Tracheal epithelial cell (primary cell): ENCODE measurements at places on chromosomes 16 and 17. TPM values are rescaled to one million over a fixed set of nuclear protein-coding genes. Genes with fewer than 3 reads are reported as not detected.

The CTRL gene
- 0.24 TPM in 1 of 2 replicates, not detected in the other for total RNA-seq

The TRIM65 gene
- 24.1 and 30.1 TPM in 2 replicates for total RNA-seq

The SPDYE4 gene
- not detected in 2 replicates for total RNA-seq

The GPR139 gene
- not detected in 2 replicates for total RNA-seq

The ZNF764 gene
- total RNA-seq: 3.4 and 3.6 TPM in 2 replicates

The NTN1 gene
- total RNA-seq: 0.21 and 4.6 TPM in 2 replicates

The CAMKK1 gene
- total RNA-seq: 3.2 and 5.1 TPM in 2 replicates

The PLEKHG4 gene
- 16.1 and 21.1 TPM in 2 replicates for total RNA-seq

The KLHL36 gene
- 99.8 and 115 TPM in 2 replicates for total RNA-seq

The CORO6 gene
- total RNA-seq: 0.43 and 0.96 TPM in 2 replicates

The MYH1 gene
- not detected in 2 replicates for total RNA-seq

The TEKT3 gene
- total RNA-seq: not detected in 2 replicates

The CA5A gene
- total RNA-seq: not detected in 2 replicates

The PLCG2 gene
- 1.9 and 2.1 TPM in 2 replicates for total RNA-seq

The SHISA6 gene
- not detected in 2 replicates for total RNA-seq

The XYLT2 gene
- total RNA-seq: 31.8 and 41.4 TPM in 2 replicates

The BICDL2 gene
- total RNA-seq: 10.4 and 11.3 TPM in 2 replicates

The TBX6 gene
- total RNA-seq: 0.48 and 1.1 TPM in 2 replicates

The FHOD1 gene
- 4.0 and 4.3 TPM in 2 replicates for total RNA-seq

The NPIPA7 gene
- total RNA-seq: 2.2 TPM in 1 of 2 replicates, not detected in the other

The CDH11 gene
- total RNA-seq: 27.7 and 70.6 TPM in 2 replicates

The CTF1 gene
- 0.64 and 0.96 TPM in 2 replicates for total RNA-seq

The GNAO1 gene
- 0.24 and 0.43 TPM in 2 replicates for total RNA-seq

The KRTAP4-5 gene
- total RNA-seq: not detected in 2 replicates

The CALB2 gene
- 0.48 and 2.1 TPM in 2 replicates for total RNA-seq

The TSPOAP1 gene
- 0.48 and 1.3 TPM in 2 replicates for total RNA-seq

The KRTAP17-1 gene
- total RNA-seq: 0.24 TPM in 1 of 2 replicates, not detected in the other

The MYL11 gene
- not detected in 2 replicates for total RNA-seq

The CDH5 gene
- total RNA-seq: 0.43 and 0.48 TPM in 2 replicates

The TEX2 gene
- total RNA-seq: 23.6 and 29.0 TPM in 2 replicates

The NPTX1 gene
- total RNA-seq: under 0.01 TPM in 1 of 2 replicates, not detected in the other

The SYNGR3 gene
- 4.7 and 4.8 TPM in 2 replicates for total RNA-seq
